ENCODE measurements at places on chromosomes 12 and 14.

- no peak for DNase-seq
Observed at GRCh38 chr12:14164266-14164665, 182.9 kb upstream of the GRIN2B start.

DNA sequence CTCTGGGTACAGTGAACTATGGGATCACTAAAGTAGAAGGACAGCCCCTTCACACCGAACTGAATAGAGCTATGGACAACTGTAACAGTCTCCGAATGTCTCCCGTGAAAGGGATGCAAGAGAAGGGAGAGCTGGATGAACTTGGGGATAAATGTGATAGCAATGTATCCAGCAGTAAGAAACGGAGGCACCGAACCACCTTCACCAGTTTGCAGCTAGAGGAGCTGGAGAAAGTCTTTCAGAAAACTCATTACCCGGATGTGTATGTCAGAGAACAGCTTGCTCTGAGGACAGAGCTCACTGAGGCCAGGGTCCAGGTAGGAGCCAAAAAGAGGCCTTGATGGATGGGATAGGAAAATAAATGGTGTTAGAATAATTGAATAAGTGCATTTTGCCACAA is 3.5 kb downstream of the ALX1 start:
- DNase-seq = peak; percentile 11

DNA sequence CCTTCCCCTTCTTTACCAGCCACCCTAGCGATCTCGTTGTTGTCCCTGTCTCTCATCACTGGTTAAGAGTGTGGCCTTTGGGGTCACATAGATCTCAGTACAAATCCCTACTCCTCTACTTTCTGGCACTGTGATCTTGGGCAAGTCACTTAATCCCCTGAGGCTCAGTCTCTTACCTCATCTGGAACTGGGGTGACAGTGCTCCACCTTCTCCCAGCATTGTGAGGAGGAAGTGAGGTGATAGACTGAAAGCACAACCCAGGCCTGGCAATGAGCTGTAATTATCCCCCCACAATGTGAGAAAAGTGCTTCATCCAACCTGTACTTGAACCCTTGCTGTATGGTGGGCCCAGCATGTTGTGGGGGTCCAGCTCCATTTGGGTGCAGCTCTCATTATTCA is 48.0 kb downstream of the IRAK3 start:
- no peak for DNase-seq

DNA sequence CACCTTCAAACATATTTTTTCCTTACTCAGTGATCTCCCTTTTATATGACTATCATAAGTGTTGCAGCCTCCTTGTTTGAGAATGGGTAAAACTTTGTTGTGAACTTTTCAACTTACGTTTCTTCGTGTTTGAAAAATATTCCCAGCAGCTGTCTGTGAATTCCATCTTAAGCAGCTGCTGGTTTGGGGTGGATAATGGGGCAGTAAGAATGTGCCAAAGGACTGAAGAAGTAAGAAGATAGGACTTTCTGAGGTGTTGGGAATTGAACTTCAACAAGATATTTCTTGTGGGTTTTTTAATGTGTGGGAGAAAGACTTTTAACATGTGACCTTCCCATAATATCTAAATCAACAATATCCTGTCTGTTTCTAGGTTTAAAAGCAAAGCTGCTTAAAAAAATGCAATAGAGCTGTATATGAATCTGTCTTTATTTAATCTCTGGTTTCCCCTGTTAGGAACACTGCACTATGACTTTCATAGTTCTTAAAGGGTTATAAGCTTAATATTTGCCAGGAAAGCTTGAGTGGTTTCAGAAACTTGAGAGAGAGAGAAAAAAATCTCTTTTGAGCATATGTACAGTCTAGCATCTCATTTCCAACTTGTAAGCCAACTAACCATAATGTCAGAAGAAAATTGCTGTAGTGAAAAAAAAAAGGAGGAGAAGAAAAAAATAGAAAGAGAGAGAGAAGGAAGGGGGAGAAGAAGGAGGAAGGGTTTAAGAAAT is 1659.2 kb upstream of the FLRT2 start:
- no peak for DNase-seq

GRCh38 chr14:48473944-48474343 is 798.5 kb upstream of the MDGA2 start:
- DNase-seq = no peak

GRCh38 chr12:109735825-109736551 is 22.4 kb downstream of the FAM222A start:
- peak; percentile 10 for DNase-seq

DNA sequence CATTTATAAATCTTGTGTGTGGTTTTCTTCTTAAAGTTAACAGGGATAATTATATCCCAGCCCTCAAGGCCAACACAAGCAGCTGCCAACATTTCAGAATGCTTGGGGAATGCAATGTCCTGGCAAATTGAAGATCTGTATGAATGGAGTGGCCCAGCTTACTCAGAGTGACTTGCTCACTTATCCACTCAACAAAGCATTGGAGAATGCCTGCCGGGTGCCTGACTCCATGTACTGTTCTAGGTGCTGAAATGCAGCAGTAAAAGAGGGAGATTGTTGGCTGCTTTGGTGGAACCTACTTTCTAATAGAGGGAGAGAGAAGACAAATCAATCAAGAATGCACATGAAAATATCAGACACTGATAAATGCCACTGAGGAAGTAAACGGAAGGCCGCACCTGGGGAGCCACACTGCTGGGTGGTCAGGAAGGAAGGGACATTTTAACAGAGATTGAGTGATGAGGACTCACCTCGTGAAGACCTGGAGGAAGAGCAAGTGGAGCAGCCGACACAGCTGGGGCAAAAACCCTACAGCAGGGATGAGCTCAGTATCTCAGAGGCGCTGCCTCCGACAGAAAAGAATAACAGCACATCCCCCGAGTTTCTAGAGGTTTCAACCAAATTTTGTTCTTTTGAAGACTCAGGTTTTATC is 61.2 kb upstream of the VASH1 start:
- no peak for DNase-seq

GRCh38 chr12:2999265-2999841 is 40.2 kb downstream of the TEAD4 start:
- no peak for DNase-seq

GRCh38 chr12:130835436-130835835 is 3.6 kb downstream of the STX2 start:
- no peak for DNase-seq

DNA sequence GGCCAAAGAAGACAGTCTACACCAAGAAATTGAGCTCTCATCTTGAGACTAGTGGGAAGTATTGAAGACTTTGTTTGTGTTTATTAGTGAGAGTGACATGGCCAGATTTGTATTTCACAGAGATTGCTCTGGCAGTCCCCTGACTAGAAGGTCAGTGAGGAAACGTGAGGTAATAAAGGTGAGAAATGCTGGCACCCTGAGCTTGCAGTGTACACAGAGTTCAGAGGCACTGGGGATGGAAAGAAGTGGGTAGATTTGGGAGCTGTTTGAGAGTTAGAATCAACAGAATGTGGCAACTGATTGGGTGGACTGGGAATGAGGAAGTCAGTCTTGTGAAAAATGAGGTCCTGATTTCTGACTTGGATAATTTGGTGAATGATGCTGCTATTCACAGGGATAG is 336.9 kb downstream of the SNAPC1 start:
- no peak for DNase-seq

- DNase-seq = no peak
Observed at GRCh38 chr12:57258977-57259970, 8.3 kb upstream of the STAC3 start.

DNA sequence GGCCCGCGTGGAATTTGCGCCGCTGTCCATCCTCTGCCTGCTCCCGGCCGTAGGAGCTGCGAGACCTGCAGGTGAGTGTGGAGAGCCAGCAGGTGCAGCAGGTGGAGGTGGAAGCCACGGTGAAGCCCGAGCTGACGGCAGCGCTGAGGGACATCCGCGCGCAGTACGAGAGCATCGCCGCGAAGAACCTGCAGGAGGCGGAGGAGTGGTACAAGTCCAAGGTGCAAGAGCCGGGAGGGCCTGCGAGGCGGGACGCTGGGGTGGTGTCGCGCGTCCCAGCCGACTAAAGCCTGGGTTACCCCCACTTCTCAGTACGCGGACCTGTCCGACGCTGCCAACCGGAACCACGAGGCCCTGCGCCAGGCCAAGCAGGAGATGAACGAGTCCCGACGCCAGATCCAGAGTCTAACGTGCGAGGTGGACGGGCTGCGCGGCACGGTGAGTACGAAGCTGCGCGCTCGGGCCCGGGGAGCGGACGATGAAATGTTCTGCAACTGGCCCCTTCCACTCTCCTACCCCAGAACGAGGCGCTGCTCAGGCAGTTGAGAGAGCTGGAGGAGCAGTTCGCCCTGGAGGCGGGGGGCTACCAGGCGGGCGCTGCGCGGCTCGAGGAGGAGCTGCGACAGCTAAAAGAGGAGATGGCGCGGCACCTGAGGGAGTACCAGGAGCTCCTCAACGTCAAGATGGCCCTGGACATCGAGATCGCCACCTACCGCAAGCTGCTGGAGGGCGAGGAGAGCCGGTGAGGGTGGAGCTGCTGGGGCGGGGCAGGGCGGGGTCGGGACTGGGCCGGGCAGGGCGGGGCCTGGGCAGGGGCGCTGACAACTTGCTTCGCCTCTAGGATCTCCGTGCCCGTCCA is 2.1 kb downstream of the PRPH start:
- no peak for DNase-seq

DNA sequence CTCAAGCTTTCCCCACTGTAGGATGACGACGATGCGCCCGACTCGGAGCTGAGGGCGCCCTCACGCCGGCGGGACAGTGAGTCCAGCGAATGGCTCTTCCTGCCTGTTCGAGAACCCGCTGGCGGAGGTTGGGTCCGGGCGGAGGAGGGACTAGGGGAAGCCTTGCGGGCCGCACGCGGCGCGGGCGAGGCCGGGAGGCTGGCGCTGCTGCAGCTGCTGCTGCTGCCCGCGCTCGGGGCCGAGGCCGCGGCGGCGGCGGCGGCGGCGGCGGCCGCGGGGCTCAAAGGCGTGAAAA is 1.9 kb downstream of the CCDC177 start:
- no peak for DNase-seq

DNA sequence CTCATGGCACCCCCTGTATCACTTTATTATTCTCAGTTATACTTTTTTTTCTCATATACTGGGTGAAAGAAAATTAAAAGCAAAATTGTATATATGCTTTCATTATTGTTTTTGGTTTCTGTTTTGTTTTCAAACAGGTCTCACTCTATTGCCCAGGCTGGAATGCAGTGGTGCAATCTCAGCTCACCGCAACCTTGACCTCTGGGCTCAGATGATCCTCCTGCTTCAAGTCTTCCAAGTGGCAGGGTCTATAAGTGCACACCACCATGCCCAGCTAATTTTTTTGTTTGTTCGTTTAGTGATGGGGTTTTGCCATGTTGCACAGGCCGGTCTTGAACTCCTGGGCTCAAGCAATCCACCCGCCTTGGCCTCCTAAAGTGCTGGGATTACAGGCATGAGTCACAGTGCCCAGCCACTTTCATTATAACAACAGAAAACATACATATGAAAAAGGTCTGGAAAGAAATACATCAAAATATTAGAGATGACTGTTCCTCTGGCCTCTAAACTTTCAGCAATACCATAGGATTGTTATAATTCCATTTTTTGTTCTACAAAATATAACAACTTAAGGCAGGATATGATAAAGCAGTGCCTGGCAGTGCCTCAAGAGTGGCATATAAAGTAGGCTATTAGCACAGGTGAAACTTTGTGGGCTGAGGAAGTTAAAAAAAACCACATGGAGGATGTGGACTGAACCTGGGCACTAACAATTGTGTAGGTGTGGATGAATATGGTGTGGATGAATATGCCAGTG is 5.8 kb upstream of the NTN4 start:
- DNase-seq = no peak
